ENCODE measurements at places on chromosomes 7 and 10.

DNA sequence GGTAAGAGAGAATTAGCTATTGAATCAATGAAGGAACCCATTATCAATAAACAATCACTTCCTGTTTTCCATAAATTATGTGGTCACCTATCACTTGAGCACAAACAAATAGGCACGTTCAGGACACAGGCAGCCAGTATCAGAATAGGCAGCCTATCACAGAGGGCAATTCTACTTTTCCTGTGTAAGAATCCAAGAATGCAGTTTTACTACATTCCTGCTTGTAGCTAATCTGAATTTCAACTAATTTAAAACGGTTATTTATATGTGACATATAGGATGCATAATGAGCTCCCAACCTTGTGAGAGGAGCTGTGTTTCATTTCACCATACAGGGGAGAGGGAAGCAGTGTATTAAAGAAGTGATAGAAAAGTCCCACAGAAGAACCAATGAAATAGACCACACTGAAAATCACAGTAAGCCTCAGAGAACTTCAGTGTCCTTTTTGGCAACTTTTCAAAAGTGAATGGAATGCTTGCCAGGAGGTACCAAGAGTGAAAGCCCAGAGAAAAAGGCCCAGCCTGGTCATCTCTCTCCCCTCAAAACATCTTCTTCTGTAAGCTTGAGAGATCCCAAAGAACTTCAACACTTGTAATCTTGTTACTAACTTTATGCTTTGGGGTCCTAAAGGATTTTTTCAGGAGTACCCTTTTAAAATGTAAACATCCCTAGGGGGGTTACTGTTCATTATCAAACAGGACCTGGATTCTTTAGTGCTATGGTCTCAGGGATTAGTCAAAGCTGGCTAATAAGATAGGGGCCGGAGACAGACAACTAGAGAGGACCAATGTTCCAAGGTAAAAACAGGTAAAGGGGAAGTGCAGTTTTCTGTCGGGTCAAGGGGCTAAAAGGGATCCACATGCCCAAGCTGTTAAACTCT is 1.3 kb downstream of the IMMP2L start:
- no peak for DNase-seq

GRCh38 chr10:10293481-10293951 is 724.2 kb upstream of the CELF2 start:
- DNase-seq: no peak

- DNase-seq: no peak
These were observed 462.5 kb upstream of the IGFBP3 start for GRCh38 chr7:46383605-46384004.

- DNase-seq: no peak
These were observed 293.9 kb downstream of the SNX13 start for GRCh38 chr7:17646253-17646956.

GRCh38 chr10:34262985-34263384 is 552.1 kb downstream of the PARD3 start:
- no peak for DNase-seq

DNA sequence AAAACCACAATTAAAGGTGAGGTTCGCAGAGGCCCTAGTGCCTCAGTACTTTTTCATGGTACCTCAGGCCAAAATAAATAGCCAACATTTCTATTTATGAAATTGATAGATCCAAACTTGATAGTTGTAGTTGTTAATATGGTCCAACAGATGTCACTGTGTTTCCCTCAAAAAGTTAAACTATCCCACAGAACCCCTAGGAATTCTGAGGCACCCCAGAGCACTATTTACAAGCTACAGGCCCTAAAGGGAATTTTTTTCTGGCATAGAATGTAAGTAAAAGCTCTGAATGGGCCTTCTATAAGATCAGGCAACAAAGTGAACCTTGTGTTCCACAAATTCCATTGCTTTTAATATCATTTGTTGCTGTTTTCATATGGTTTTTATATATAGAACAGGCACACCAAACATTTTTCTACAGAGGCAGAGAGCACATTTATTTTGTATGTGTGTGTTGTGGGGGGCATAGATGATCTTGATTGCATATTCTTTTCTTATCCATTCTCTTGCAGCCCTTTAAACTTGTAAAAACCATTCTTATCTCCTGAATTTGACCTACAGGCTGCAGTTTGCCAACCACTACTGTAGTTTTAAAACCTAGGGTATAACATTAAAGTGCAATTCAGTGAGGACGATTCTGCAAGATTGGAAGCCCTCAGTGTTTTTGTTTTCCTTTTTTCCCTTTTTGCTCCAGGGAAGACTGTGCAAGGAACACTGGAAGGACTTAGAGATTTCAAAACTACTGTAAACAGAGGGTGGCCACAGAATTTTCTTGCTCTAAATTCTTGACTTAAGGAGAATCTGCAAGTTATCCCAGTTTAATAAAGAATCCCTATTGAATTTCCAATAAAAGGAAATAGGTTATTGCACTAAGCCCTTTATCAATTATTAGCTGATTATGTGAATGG is 3.5 kb upstream of the ARL4A start:
- no peak for DNase-seq

DNA sequence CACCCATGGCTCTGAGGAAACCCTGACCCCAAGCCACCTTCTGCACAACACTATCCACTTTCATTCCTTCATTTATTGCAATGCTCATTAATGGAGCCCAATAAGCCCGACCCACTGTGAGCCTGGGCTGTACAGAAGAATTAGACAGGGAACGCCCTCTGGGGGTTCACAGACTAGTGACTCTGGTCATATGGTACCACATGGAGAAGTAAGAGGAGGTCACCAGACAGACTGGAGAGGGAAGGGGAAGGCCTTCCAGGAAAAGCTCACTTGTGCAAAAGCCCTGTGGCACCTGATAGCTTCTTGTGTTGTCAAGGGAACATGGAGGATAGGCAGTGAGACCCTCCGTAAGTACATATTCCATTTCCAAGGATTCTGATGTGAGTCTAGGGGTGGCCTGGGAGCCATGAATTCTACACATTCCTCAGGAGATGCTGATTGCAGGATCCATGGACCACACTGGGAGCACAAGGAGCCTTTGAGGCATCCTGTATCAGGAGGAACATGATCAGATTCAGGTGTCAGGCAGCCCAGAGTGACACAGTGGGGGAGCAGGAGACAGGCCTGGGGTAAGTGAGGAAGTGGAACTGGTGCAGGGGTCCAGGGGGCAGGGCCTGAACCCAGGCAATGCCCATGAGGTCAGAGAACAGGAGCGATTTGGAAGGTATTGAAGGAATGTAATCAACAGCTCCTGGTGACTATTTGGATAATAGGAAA is 19.9 kb downstream of the TMEM72 start:
- no peak for DNase-seq

GRCh38 chr7:92534572-92534971 is 6.0 kb downstream of the RBM48 start:
- no peak for DNase-seq

- no peak for DNase-seq
These were observed 574.1 kb downstream of the GRID1 start for GRCh38 chr10:85792533-85792858.

DNA sequence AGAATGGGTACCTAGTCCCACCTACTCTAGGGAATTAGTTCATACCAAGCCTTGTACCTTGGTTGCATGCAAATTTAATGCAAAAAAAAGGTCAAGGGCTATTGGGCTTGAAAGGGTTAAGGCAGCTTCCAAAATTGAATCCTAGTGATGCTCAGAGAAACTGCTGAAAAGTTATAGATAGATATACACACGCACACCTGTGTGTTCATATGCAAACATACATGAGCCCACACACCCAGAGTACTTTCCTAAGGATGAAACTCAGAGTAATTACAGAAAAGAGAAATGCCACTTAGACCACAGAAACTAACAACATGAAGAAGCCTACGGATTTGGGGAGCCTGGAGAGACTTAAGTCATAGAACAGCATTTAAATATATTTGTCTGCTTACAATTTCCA is 1.5 kb downstream of the SLC25A13 start:
- DNase-seq: no peak

DNA sequence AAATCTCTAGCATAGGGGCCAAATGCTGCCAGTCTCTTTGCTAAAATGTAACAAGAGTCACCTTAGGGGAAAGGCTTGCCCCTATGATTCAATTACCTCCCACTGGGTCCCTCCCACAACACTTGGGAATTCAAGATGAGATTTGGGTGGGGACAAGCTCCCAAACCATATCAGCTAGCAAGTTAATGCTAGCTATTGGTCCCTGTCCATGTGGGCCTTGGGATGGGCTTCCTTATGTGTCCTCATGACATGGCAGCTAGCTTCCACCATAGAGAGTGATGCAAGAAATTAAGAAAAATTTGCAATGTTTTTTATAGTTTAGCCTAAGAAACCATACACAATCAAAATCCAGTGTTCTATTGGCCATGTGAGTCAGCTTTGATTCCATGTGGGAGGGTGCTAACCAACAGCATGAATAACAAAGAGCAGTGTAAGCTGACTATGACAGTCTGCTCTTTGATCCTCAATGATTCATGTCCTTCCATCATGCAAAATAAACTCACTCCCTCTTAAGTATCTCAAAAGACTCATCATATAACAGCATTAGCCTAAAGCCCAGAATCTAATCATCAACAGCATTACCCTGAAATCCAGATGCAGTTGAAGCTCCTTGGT is 21.7 kb upstream of the ZNF365 start:
- no peak for DNase-seq
